ENCODE measurements at places on chromosomes 2 and 18.
A peak's percentile ranks its signal among the peaks of the same experiment; 100 is the strongest.

DNA sequence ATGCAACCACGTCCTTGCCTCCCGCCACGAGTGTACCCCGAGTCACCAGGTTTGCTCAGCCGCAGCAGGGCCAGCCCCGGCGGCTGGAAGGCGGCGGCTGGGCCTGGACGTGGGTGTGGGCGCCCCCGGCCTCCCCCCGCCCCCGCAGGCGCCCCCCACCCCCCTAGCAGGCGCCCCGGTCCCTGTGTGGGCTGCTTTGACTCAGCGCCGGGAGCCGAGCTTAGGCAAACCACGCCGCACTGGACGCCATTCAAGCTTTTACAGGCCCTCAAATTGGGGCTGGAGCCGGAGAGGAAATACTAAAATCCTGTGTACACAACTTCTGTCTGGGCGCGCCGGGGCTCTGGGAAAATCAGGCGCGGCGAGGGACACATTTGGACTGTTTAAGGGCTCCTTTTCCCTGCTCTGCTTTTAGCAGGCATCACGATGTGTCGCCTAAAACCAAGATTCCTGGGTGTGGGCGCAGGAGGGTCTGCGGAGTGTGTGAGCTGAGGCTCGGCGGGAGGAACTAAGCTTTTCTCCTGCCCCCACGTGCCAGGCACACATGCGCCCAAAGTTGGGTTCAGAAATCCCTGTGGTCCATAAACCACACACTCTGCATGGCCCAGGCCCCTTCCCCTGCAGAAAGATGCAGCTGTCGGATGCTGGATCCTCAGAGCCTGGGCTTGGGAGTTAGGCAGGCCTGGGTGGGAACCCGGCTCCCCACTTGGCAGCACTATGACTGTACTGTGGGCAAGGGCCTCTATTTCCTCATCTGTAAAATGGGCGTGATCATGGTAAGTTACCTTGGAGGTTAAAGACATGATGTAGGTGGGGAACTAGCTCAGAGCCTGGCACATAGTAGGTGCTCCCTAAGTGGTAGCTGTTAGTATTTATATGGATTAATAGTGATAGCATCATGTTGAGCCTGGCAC lies 57.6 kb downstream of the ATOH8 start:
- peak; percentile 76 for DNase-seq

- DNase-seq, result no peak
Measured at GRCh38 chr18:21855432-21855831, 114.8 kb downstream of the MIB1 start.

- no peak for DNase-seq
Measured at GRCh38 chr2:53517406-53517805, 250.2 kb upstream of the CHAC2 start.

DNA sequence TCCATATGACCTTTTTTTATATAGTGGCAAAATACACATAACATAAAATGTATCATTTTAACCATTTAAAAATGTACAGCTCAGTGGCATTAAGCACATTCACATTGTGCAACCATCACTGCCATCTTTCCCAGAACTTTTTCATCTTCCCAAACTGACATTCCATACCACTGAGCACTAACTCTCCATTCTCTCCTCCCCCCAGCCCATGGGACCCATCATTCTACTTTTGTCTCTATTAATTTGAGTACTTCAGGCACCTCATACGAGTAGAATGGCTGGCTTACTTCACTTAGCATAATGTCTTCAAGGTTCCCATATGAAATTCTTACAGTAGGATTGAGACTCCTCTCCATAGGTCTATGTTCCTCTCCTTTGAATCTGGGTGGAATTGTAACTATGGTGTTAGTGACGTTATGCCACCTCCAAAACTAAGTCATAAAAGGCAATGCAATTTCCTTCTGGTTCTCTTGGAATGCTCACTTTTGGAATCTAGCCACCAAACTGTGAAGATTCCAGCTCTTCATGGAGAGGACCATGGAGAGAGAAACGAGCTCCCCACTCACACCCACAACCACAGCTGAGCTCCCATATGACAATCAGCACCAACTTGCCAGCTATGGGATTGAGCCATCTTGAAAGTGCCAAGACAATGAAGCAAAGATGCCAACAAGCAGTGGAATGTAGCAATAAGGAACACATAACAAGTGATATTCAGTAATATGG lies 9.8 kb upstream of the DNAJC27 start:
- no peak for DNase-seq

- no peak for DNase-seq
Measured at GRCh38 chr2:174013315-174013751, 48.2 kb upstream of the SP3 start.

GRCh38 chr2:217803653-217803960 lies 199.2 kb downstream of the TNS1 start:
- no peak for DNase-seq

- DNase-seq, result no peak
Measured at GRCh38 chr2:6944555-6944954, 27.3 kb downstream of the RNF144A start.

GRCh38 chr2:150007815-150008430 lies 420.3 kb upstream of the MMADHC start:
- no peak for DNase-seq

DNA sequence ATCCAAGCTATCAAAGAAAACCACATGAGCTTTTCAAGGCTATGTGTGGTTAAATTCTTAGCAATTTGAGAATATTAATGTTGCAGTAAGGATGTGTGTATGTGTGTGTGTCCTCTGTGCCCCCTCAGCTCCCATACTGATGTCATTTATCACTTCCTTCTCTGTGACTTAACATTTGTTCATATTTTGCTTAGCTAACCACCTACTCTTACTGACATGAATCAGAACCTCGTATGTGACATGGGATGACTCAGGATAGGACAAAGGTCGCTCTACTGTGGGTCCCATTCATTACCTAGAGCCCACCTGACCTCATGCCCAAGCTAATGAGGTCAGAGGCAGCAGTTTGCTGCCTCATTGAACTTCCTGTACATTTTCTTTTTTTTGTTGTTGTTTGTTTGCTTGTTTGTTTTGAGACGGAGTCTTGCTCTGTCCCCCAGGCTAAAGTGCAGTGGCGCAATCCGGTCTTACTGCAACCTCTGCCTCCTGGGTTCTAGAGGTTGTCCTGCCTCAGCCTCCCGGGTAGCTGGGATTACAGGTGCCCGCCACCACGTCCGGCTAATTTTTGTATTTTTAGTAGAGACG lies 36.3 kb downstream of the MOGAT1 start:
- DNase-seq, result peak; percentile 32

GRCh38 chr18:51754566-51754965 lies 557.1 kb upstream of the MEX3C start:
- no peak for DNase-seq

GRCh38 chr2:221254299-221254698 lies 317.8 kb downstream of the EPHA4 start:
- peak; percentile 8 for DNase-seq

- peak; percentile 62 for DNase-seq
Measured at GRCh38 chr18:52341608-52342381, 1.8 kb downstream of the DCC start.

- peak; percentile 14 for DNase-seq
Measured at GRCh38 chr2:52356556-52356955, 1324.6 kb upstream of the NRXN1 start.

DNA sequence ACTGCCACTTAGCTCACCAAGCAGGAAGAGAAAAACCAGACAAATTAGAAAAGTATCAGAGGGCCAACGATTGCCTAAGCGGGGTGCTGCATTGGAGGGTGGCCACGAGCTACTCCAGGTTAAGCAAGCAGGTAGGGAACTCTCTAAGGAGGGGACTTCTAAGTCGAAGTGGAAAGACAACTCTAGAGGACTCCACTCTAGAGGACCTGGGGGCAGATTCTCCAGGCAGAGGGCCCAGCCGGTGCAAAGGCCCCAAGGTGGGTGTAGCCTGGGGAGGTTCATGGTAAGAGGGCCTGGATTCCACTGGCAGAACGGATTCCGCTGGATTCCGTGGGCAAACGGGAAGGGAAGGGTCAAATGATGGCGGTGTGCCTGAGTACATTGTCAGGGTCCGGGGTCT lies 12.7 kb downstream of the FBLN7 start:
- no peak for DNase-seq

DNA sequence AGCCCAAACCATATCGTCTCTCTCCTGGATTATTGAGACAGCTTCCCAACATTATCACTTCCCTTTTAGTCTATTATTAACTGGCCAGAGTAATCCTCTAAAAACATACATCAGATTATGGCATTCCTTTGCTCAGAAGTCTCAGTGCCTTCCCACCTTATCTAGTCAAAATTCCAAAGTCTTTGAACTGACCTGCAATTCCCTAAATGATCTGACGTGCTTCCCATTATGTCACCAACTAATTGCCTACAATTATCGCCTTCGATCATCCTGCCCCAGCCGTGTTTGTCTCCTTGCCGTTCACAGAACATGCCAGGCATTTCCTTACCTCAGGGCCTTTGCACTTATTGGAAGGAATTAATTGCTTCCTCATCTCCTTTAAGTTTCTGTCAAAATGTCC lies 332.4 kb downstream of the IRS1 start:
- DNase-seq, result no peak

- DNase-seq, result no peak
Measured at GRCh38 chr2:166614029-166614428, 120.0 kb upstream of the SCN7A start.

DNA sequence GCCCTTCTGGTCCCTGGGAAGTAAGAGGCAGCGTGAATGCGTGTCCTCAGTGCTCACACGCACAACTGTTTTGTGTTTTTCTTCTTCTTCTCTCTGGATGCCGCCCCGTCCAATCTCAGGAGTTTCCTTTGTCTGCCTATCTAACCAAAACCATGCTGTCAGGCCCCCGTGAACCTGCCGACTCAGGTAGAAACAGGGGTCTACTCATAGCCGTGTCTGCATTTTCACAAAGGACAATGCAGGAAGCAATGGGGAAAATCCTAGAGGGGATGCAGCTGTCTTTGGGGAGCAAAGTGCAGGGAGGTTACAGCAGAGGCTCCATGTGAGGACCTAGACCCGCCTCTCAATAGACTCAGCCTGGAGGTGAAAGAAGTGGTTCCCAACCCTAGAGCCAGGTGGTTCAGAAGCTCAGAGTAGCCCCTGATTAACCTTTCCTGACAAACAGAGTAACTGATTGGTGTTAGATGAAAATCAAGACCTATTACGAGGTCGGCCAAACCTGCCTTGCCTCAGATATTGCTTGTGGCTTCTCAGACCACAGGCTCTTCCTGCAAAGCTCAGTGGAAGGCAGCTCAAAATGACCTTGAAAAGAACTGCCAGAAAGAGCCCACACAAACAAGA lies 49.3 kb downstream of the CD226 start:
- no peak for DNase-seq

- DNase-seq, result no peak
Measured at GRCh38 chr2:77348821-77349220, 173.4 kb downstream of the LRRTM4 start.

DNA sequence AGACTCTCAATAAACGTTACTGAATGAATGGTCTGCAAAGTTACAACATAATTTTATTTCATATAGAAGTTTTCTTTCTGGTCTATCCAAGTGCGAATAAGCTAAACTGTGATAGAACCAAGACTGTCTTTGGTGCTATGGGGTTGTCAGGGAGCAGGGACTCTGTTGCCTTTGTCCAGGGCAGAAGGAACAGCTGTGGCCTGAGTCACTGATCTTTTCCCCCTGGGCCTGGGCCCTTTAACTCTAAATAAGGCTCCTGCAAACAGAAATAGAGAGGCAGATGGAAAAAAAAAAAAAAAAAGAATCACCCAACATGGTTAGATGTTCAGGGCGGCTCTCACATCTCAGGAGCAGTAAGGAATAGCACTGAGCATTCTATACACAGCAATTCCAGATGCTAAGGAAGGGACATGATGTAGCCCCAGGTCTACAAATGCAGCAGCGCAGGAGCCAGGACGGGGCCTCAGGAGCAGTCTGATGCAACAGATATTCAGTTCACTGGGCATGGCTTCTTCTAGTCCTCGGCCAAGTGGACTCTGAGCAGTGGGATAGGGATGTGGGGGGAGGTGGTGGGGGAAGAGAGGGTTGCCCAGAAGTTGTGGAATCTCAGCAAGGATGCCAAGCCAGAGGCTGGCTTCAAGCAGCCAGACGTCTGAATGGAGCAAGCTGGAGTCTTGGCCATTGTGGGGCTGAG lies 247.1 kb upstream of the SIX2 start:
- DNase-seq, result no peak

- DNase-seq, result no peak
Measured at GRCh38 chr2:11499081-11499743, 33.3 kb upstream of the E2F6 start.
